Kidney (tissue), 22 donors: ENCODE measurements at places on chromosomes 7 and 10.

DNA sequence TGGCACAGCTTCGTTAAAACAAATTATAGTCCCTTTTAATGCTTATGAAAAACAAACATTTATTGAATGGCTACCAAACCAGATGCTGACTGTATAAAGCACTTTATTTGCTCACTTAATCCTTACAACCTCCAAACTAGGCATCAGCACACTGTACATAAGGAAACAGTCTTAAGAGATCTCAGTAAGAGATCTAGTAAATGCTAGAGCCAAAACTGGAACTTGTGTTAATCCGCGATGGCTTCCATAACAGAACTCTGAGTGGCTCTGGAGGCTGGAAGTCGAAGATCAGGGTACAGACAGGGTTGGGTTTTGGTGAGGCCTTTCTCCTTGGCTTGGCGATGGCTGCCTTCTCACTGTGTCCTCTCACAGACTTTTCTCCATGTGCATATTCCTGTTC is 27.0 kb downstream of the PDZD8 start:
- no peak for DNase-seq

GRCh38 chr7:30422922-30423321 is 55.7 kb downstream of the NOD1 start:
- DNase-seq: no peak

- no peak for DNase-seq
These were observed 173.4 kb upstream of the KLF14 start for GRCh38 chr7:130907439-130907838.

DNA sequence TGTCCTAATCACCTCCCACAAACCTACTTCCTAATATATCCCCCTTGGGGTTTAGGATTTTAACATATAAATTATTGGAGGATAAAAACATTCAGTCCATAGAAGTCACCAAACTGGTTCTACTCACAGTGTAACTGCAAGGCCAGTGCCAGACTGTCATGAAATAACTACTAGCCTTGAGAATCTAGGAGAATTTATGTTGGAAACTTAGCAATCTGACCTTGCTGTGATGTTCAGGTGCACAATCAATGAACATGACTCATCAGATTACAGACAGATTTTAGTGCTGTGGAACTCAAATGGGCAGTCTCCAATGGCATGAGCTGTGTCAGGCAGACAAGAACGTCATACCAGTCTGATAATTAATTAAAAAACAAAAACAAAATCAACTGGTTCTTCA is 571.4 kb upstream of the IGFBP3 start:
- DNase-seq: no peak

DNA sequence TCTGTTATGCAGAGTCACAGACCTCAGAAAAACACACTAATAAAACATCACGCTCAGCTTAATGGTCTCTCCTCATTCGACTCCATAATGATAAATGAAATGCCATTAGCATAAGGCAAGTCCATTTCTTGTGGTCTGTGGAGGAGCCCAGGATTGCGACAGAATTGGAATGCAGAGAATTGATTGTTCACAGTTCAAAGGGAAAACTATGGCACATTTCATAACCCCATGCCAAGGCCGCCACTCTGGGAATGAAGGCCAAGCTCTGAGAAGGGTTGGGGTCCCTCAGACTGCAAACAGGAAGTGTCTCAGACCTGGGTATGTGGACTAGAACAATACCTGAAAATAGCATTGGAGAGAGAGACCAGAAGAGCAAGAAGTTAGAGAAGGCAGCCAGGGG is 398.9 kb downstream of the ADRA2A start:
- no peak for DNase-seq

GRCh38 chr7:157587051-157587804 is 250.4 kb downstream of the DNAJB6 start:
- DNase-seq: no peak

DNA sequence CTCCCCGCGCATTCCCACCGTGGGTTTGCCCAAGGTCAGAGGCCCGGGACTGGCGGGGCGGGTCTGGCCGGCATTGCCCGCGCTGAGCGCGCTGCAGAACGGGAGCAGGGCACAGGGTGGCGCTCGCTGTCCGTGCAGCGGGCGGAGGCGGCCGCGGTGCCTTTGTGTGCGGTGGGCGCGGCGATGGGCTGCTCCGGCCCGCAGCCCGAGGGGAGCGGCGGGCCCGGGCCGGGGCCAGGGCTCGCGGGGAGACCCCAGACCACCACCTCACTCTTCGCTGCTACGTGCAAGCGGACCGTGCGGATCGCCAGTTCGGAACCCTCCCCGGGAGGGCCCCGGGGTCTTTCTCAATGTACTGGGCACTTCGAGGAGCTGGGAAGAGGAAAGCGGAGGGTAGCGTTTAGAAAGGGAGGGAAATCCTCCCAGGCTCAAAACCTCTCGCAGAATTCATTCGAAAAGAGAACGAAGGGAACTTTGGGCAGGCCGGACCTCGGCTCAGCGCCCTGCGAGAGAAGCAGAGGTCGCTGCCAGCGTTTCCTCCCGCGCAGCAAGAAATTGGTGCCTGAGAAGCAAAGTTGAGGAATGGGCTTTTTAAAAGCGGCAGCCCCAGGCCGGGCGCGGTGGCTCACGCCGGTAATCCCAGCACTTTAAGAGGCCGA is 8.5 kb downstream of the SP8 start:
- DNase-seq: peak; percentile 76

DNA sequence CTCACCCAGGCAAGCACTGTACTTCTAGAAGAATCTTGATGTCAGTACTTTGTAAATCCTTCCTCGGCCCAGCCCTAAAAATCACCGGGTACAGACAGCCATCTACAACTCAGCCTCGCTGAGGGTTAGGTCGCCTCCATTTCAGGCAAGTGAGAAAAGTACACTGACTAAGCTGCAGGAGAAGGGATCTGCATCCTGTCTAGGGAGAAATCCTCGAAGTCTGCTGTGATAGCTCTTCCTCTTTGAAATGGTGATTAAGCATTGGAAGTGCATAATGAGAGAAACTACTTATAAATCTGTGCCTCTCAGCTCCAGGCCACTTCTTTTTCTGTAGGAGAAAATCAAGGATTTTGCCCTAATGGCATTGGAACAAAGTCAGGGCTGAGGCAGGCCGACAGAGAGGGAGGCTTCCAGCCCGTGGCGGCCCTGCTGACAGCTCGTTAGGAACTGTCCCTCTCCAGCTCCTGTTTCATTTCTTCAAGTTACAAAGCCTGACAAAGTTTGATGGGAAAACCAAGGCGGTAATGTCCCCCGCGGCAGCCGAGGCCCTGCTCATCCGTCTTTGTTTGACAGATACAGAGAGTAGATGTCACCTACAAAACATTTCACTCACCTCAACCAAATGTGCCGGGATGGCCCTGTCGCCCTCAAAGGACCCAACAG is 14.1 kb upstream of the GOT1 start:
- no peak for DNase-seq

GRCh38 chr10:119284679-119285096 is 77.3 kb downstream of the GRK5 start:
- no peak for DNase-seq

- DNase-seq: no peak
These were observed 41.1 kb downstream of the GLRX3 start for GRCh38 chr10:130177250-130177649.

DNA sequence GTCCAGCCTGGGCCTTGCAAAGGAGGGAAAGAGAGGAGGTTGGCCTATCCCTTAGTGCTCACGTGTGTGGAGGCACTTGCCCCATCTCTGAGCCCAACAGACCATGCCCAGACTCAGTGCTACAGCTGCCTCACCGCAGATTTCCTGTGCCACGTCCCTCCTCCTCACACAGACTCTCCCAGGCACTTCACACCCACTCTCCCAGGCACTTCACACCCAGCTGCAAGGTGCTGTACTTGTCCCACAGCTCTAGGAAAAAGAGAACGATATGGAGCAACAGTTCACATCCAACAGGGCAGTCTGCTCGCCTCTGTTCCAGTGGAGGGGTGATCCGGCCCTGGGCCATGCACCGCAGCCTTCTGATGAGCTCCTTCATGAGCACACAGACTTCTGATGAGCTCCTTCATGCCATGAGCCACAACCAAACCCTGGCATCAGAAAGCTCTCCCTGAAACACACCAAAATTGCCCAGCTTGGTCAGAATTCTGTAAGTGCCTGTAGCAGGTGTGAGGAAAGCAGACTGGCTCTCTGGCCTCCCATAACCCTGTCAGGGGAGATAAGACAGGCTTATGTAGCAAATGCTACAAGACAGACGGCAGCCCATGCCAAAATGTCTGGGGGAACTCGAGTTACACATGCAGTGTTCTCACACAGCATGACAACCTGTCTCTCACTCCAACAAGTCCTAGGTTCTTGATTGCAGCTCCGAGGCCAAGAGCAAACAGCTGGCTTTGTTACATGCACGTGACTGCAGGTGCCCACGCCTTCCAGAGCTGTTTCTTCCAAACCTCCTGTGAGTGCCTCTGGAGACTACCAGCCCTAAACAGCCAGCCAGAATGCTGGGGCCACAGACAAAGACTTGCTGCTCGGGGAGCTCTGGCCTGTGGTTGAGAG is 348.5 kb downstream of the GRID1 start:
- no peak for DNase-seq

- DNase-seq: no peak
These were observed 19.0 kb upstream of the CPN1 start for GRCh38 chr10:100100651-100101184.

DNA sequence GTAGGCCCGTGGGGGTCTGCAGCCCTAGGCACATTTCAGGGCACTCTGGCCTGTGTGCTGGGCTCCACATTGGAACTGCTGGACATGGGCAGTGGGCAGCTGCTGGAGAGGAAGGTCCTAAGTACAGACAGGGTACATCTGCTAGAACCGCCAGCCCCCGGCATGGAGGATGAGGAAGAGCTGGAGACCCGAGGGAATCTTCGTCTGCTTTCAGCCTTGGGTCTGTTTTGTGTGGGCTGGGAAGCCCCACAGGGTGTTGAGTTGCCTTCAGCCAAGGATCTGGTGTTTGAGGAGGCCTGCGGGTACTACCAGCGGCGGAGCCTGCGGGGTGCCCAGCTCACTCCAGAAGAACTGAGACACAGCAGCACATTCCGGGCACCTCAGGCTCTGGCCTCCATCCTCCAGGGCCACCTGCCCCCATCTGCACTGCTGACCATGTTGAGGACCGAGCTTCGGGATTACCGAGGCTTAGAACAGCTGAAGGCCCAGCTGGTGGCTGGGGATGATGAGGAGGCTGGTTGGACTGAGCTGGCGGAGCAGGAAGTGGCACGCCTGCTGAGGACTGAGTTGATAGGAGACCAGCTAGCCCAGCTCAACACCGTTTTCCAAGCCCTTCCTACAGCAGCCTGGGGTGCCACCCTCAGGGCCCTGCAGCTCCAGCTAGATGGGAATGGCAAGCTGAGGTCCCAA is 1.4 kb downstream of the HPS6 start:
- no peak for DNase-seq

GRCh38 chr7:100570954-100571828 is 2.5 kb downstream of the SAP25 start:
- DNase-seq: peak; percentile 65

GRCh38 chr10:2592360-2593160 is 474.8 kb upstream of the PFKP start:
- DNase-seq: no peak

GRCh38 chr10:106175760-106176377 is 988.6 kb downstream of the SORCS1 start:
- DNase-seq: no peak

DNA sequence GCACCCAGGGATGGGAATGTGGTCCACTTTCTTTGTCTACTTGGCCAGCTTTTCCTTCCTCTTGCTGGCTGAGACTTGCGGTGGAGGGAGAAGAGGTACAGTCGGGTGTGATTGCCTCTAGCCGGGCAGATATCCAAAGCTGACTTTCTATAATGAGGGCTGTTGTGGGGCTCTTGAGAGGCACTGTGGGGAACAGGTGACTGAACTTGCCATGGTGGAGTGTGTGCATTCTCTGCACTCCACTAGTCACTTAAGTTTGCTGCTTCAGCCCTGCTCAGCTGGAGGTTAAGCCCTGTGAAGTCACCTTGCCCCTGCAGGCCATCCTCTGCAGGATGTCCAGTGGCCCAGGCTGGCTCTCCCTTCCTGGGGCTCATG is 116.6 kb downstream of the AOAH start:
- no peak for DNase-seq

DNA sequence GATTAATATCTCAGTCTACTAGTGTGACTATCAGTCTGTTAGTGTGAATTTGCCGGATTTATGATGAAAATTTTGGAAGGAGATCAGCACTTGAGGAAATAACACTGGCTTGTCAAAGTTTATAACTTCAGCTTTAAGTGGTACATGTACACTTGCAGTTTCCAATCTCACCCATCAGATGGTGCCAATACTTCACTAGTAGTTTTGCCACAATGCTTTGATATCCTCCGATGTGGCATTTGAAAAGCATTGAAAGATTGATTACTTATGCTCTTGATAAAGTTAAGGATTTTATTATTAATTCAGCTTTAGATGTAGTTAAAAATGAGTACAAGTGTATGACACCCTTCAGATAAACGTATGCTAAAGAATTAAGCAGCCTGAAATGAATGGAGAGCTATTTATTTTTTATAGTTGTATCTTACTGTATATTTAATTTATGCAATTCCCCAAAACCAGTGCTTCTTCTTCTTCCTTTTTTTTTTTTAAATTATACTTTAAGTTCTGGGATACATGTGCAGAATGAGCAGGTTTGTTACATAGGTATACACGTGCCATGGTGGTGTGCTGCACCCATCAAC is 98.2 kb downstream of the ANLN start:
- DNase-seq: peak; percentile 79

- DNase-seq: no peak
These were observed 69.2 kb downstream of the PODXL start for GRCh38 chr7:131487217-131487616.

DNA sequence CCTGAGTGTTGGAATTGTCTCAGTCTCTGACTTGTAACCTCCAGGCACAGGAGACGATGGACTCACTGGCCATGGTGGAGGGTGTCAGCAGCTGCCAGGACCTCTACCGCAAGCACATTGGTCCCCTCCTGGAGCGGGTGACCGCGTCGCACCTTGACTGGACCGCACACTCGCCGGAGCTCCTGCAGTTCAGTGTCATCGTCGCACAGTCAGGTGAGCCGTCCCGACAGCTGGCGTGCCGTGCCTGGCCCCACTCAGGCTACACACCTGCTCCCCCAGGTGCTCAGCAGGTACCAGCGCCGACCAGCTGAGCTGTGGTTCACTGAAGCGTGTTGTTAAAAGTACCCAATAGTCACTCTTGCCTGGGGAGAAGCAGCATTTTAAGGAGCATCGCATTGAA is 36.7 kb upstream of the PRKAR1B start:
- DNase-seq: no peak

GRCh38 chr7:30083334-30083733 is 51.5 kb upstream of the MTURN start:
- DNase-seq: no peak

DNA sequence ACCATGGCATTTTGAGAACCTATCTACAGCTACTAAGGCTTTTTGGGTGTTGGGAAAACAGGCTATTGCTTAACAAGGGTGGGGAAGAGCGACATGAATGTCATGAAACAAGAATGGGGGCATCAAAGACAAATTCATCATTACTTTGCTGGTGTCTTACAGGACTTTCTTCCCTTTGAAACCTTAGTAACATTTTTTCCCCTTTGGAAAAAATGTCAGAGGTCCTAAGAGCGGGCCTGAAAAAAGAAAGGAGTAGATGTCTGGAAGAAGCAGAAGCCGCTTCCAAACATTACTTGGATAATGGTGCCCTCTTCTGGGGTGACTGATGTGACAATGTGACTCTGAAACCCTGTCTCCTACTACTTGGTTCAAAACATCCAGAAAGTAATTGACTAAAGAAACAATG is 3.8 kb upstream of the DDX50 start:
- DNase-seq: peak; percentile 92
